ENCODE measurements at places on chromosomes 13 and 19.

- DNase-seq: no peak
Observed at GRCh38 chr19:47507012-47507411, 7.9 kb downstream of the NAPA start.

DNA sequence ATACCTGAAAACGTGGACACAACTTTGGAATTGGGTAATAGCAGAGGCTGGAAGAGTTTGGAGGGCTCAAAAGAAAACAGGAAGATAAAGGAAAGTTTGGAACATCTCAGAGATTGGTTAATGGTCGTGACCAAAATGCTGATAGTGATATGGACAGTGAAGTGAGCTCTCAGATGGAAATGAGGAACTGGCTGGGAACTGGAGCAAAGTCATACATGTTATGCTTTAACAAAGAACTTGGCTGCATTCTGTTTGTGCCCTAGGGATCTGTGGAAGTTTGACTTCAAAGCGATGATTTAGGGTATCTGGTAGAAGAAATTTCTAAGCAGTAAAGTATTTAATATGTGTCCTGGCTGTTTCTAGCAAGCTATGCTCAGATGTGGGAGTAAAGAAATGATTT is 136.2 kb downstream of the DNAJC3 start:
- DNase-seq: no peak

- DNase-seq: no peak
Observed at GRCh38 chr13:39037410-39037879, 444 bp downstream of the PROSER1 start.

DNA sequence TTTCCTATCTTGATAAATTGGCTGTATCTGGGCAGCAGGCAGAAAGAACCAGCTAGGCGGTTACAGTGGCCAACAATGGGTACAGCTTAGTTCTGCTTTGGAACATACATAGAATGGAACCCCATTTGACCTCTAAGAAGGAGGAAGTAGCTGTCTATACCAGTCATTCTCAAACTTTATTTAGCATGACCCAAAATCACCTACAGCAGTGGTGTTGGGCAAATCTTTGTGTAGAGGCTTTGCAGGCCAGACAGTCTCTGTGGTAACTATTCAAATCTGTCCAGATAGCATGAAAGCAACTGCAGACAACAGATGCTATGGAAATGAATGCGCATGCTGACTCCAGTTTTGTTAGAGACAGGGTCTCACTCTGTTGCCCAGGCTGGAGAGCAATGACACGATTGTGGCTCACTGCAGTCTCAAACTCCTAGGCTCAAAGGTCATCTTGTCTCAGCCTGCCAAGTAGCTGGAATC is 12.0 kb upstream of the KCNC3 start:
- no peak for DNase-seq

- no peak for DNase-seq
Observed at GRCh38 chr13:23323946-23324709, 109.4 kb downstream of the SACS start.

DNA sequence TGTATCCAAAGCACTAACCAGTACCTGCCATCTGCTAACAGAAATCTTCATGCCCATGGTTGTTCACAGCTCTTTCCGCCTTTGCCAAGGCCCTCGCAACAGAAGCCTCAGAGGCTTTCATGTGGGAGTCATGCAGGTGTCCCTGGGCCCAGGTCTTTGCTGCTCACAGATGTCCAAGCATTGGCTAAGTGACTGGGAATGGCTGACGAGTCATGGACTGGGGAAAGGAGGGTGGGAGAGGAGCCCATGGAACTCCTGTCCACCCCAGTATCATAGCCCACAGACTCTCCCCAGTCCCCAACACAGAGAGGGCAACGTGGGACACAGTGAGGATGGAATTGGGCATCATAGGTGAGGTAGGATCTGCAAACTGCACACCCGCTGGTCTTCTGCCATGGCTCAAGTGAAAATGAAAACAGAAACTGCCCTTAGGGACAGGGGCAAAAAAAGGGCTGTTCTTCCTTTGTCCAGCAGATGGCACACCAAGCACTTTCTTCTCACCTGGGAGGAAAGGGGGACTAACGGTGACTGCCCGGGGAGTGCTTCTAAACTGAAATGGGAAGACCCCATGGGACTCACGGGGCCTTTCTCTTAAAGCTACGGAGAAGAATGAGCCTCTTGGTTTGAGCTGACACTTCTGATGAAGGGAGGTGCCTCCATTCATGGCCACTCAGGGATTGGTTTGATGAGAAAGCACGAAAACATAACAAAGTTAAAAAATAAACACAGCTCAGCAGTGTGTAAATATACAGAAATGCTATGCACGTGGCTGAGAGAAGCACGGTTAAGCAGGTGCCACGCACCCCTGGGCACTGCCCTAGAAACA is 11.1 kb upstream of the DHRS12 start:
- DNase-seq: no peak

- DNase-seq: peak; percentile 42
Observed at GRCh38 chr13:79749984-79750551, 269.1 kb downstream of the NDFIP2 start.

DNA sequence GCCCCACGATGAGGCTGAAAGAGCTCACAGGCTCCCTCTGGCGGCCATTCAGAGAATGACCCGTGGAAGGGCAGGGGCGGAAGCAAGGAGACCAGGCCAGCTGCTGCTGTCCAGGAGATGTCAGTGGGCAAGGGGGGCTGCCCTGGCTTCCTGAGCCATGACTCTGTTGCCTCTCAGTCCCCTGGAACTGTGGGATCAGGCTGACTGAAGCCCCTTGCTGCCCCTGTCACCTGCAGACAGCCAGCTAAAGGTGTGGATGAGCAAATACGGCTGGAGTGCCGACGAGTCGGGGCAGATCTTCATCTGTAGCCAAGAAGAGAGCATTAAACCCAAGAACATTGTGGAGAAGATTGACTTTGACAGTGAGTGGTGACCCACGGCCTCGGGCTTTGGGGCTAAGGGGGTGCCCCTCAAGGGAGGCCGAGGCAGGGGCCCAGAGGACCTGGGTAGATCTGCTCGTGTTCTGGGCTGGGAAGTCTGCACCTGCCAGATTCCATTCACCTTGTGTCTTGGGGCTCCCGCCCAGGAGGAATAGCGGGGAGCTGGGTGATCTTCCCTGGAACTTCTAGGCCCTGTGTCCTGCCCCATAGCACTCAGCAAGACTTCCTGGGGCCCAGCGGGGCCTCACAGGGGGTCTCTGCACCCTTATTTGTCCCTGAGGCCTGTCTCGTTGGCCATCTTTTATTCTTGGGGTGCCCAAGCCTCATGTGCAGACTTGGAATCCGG is 12.5 kb upstream of the ACTN4 start:
- DNase-seq: no peak

DNA sequence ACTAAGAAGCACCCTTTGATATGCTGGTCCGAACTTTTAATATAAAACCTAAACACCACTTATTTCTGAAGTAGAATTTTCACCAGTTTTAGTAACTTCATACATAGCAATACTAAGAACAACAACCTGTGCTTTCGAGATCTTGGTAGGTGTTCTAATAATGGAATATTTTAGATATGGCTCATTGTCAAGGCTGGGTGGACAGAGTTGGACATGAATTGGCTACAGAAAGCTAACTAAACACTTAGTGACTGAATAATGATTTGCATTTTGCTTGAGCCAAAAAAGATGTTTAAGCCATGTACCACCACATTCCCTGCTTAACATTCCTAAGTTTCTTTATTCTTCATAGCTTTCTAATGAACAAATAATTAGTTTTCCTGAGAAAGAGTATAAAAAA is 344.3 kb upstream of the SGCG start:
- DNase-seq: no peak

DNA sequence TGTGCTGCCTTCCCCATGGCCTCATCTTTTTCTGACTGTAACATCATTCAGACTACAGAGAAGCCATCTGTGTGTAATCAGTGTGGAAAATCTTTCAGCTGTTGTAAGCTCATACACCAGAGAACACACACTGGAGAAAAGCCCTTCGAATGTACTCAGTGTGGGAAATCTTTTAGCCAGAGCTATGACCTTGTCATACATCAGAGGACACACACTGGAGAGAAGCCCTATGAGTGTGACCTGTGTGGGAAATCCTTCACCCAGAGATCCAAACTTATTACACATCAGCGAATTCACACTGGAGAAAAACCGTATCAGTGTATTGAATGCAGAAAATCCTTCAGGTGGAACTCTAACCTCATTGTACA is 17.2 kb upstream of the ZNF8 start:
- DNase-seq: no peak

DNA sequence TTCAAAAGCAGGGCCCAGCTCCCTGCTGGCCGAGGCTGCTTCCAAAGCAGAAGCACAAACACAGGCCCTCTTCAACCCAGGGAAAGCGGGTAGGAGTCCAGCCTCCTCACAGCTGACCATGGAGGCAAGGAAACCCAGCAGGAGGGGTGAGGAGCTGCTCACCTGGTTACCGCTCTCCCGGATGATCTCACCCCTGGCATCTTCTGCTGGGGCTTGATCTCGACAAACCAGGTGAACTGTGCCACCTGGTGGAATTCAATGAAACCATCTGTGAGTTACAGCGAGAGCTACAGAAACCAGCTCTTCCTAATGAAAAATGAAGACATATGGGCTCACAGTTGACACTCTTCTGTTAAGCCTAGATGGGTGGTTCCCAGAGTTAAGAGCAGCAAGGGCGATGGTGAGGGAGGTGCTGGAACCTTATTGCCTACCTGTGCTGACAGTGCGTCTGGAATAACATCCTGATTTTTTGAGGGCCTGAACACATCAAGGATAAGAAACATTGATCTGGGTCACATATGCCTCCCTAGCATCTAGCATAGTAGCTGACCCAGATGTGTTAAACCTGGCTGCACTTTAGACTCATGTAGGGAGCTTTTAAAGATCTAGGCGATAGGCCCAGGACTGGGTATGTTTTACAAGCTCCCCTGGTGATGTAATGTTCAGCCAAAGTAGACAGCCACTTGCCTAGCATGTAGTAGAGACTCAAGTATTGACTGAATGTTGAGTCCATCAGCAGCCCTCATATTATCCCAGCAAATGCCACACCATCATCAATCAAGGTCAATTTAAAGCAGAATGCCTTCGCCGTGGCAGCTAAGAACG is 6.1 kb downstream of the DHRS12 start:
- peak; percentile 71 for DNase-seq

DNA sequence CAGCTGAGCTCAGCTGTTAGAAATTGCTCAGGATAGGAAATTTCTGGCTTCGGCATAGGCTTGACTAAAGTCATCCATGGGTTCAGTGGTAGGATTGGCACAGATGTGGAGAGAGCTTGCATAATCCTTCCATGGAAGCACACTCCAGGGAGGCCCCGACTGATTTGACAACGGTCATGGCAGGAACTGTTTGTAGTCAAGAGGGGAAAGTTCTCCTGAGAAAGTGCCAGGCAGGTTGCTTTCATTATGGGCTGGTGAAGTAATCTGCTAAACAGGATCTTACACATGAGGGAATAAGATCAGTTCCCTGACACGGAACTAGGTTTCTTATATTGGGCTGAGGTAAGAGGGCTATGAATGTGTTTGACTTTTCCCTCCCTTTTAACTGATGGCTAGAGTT is 120.1 kb downstream of the RGCC start:
- no peak for DNase-seq

DNA sequence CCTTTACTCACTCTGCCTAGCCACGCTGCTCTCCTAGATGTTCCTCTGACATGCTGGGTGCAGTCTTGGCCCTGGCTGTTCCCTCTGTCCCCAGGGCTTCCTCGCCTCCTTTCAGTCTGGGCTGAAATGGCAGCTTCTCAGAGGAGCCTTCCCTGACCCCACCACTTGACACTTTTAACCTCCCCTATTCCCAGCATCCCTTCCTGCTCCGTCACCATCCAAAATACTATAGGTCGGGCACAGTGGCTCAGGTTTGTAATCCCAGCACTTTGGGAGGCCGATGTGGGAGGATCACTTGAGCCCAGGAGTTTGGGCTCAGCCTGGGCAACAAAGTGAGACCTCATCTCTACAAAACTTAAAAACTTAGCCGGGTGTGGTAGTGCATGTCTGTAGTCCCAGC is 2.6 kb downstream of the FAM187B start:
- no peak for DNase-seq

GRCh38 chr19:35907377-35907745 is 734 bp downstream of the TYROBP start:
- no peak for DNase-seq

- no peak for DNase-seq
Observed at GRCh38 chr13:95199896-95200295, 101.4 kb downstream of the ABCC4 start.

- no peak for DNase-seq
Observed at GRCh38 chr13:108828086-108828815, 198.8 kb downstream of the MYO16 start.

GRCh38 chr13:43876366-43876765 is 3.2 kb downstream of the CCDC122 start:
- no peak for DNase-seq

DNA sequence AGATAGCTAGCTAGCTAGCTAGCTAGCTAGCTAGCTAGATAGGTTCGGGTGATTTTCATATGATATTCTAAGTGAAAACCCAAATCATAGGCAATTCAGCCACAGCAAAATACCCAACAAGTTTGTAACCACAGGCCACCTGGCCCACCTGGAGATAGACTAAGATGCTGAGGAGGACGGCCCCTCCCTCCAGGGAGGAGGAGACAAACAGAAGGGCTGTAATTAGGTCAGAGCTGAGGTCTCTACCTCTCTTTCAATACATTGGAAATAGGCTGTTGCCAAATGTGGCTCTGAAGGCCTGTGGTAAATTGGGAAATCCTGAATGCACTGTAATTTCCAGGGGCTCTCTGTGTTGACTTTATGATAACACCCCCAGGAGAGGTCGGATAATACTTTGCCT is 382.2 kb downstream of the FGF9 start:
- DNase-seq: no peak

DNA sequence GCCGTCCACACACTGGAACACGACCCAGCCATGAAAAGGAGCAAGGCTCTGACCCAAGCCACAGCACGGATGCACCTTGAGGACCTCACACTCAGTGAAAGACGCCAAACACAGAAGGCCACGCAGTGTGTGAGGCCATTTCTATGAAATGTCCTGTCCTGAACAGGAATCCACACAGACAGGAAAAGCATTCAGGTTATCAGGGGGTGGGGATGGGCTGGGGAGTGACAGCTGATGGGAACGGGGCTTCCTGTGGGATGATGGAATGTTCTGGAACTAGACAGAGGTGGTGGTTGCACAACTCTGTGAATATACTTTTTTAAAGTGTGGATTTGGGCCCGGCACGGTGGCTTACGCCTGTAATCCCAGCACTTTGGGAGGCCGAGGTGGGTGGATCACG is 30.6 kb downstream of the GPX4 start:
- no peak for DNase-seq

DNA sequence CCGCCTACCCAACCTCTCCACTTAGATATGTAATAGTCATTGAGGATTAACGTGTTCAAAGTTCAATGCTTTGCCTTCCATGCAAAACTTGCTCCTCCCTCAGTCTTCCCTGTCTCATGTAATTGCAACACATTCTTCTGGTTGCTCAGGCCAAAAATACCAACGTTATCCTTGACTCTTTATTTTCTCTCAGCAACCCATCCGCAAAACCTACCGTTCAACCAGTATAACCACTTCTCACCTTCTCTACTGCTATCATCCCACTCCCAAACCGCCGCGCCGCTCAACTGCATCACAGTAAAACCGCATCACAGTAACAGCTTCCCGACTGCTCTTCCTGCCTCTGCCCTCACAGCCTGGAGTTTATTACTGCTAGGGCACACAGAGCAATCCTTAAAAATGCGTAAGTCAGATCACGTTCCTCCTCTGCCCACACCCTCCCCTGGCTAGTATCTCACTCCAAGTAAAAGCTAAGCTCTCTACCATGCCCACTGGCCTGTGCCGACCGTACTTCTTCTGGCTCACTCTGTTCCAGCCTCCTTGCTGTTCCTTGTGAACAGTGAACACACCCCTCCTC is 8.2 kb downstream of the MTIF3 start:
- DNase-seq: no peak

Measured in iPS DF 19.7 (cell line).